ENCODE measurements at places on chromosomes 3 and 15. TPM values are rescaled to one million over a fixed set of nuclear protein-coding genes. Genes with fewer than 3 reads are reported as not detected.

GRCh38 chr3:74591946-74592345 lies 22.5 kb downstream of the CNTN3 start:
- DNase-seq: no peak

DNA sequence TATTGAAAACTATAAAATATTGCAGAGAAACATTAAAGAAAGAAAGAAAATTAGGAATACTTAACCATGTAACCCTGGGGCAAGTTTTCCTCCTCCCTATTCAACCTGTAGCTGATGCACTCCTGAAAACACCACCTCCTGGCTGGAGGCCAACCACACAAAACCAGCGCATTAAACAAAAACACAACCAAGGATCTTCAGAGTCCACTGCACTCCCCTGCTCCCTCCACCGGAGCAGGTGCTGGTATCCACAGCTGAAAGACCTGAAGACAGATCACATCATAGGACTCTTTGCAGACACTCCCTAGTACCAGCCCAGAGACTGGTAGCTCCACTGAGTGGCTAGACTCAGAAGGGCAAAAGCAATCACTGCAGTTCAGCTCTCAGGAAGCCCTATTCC lies 13.6 kb upstream of the ADAMTS17 start:
- DNase-seq: no peak

DNA sequence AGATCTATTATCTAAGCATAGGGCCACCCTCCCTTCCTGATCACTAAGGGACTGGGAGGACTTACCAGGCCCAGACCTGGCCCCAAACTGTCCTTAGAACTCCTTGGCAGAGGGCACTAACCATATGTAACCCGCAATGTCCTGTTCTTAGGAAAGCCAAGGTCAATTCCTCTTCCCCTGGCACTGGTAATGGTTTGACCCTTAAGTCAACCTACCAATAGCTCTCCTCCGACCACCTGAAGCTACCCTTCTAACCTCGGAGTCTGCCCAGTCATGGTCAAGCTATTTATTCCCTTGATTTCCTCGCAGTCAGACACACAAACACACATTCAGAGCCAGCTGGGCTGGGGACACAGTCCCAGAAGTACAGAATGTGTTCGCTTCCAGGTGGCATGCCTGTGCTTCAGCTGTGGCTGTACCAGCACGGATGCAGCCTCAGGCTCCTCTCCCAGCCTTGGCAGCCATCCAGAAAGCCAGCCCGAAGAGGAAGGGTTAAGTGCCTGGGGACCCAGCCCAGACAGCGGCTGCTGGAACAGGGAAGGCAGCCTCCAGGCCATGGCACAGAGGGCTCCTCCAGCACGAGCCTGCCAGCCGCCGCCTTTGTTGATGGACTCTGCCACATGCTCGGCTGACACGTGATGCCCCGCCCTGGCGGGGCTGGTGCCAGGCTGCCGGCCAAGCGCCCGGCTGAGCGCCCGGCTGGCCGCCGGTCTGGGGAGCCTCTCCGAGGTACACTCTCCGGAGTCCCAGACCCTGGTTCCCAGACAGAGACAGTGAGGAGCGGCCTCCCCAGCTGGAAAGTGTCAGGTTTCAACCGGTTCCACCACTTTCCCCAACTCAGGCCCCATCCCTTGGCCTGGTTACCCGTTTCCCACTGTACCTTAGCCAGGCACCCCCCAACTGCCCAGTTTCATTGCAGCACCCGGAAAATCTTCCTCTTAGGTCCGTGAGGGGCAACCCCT lies 5.5 kb downstream of the BMF start:
- DNase-seq: no peak

The PRICKLE2 gene
- 1.2 TPM for polyA plus RNA-seq

The NEK11 gene
- polyA plus RNA-seq: 3.2 TPM
